ENCODE measurements at places on chromosomes 11 and 22.

DNA sequence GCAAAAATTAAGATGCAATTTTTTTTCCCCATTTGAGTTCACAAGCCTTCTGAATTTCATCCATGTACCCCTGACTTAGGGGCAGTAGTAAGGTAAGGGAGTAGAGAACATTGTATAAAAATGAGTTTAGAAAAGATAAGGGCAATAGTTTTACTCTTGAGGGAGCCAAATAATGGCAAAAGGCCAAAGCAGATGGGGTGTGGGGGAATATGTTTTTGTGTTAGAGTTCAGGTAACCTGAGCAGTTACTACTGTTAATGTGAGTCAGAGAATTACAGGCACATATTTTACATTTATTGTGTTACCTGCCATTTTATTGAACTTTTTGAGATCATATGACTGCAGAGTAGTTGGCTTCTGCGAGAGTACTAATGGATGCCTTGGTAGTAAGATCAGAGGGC, 3.1 kb downstream of the EED start:
- no peak for DNase-seq

- no peak for DNase-seq
These were observed 4.5 kb downstream of the MYEOV start for GRCh38 chr11:69298267-69299022.

- no peak for DNase-seq
These were observed 150.0 kb upstream of the BLID start for GRCh38 chr11:122265981-122266380.

GRCh38 chr11:59560290-59560701, 49.0 kb downstream of the OR4D9 start:
- DNase-seq: no peak

Measured in SK-N-MC (cell line).